ENCODE measurements at places on chromosomes 5 and 9.

DNA sequence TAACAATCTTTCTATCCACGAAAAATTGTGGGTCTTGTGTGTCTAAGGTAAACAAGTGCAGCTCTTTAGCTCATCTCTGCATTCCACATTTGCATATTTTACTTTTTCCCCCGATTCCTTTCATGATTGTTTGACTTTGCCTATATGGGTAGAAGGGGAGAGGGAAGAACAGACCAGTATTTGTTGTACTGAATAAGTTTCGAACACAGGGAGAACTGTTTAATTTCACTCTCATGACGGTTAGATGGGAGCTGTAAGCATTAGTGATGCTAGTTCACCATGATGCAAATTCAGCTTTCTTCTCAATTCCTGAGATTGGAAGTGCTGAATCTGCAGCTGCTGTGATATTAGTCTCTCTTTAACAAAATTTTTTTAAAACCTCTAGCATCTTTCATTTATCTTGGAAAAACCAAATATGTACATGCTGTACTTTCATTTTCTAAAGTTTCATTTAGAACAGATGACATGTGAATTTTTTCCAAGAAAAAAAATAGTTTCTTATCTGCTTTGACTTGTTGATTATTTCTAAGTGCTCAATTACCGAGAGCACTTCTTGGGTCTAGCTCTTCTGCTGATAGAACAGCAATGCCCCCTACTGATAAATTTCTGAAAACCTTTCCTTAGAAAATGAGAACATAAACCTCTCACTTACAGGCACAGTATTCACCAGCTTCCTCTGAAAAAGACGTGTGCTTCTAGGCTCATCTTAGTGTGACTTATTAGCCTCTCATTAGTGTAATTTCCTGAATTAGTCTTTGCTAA, 149.5 kb downstream of the BAAT start:
- no peak for DNase-seq

DNA sequence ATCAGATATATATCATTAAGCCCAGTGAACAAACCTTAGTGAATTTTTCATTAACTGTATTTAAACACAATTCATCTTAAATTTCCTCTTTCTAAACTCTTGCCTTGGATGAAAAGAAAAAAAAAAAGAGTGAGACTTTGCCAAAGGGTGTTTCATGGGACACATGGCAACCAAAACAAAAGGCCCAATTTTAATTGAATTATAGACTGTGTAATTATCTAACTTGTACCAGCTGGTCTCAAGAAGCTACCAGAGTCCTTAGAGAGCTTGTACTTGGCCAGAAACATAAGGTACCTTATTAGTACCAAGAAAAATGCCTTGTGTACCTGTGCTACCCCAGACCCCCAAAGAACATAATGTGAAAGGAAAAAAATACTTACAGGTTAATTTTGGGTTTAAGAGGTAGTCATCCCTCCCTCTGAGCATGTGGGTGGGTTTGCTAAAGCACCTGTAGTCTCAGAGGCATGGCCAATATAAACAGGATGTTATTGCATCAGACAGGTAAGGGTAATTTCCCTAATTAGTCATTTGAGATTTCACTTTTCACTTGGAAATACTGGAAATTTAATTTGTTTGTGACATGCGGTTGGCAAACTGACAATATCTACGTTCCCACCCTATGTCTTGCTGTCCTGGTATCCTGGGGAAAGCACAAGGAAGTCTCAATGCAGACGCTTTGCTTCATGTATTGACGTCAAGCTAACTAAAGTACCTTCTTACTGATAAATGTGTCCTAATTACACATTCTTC, 90.1 kb downstream of the SNCAIP start:
- DNase-seq = no peak

DNA sequence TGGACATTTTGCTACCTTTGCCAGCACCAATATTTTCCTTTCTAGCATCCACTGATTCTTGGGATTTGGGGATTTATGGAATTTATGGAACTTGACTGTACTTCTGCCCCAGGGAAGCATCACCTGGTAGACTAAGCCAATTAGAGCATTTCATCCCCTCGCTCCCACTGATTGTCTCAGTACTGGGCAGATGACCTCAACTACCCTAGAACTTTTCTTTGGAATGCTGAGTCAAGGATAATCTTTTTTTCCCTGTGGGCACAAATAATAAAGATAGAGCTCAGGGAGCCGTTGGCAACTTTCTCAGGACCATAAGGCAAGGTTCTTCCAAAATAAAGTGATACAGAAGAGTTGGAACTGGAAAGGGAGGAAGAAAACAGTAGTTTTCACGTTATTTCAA, 438.4 kb downstream of the PLK2 start:
- no peak for DNase-seq

GRCh38 chr5:67510204-67510603, 313.6 kb upstream of the CD180 start:
- no peak for DNase-seq

GRCh38 chr5:116442095-116442534, 132.5 kb downstream of the SEMA6A start:
- peak; percentile 58 for DNase-seq

- peak; percentile 7 for DNase-seq
Observed at GRCh38 chr9:28056466-28056865, 483.2 kb upstream of the C9orf72 start.

- DNase-seq = no peak
Observed at GRCh38 chr5:53323511-53323910, 156.9 kb upstream of the FST start.

- peak; percentile 75 for DNase-seq
Observed at GRCh38 chr9:35903049-35903448, 3.0 kb upstream of the HRCT1 start.
